ENCODE measurements at places on chromosomes 16 and 17.

- DNase-seq: peak; percentile 21
These were observed 275.3 kb downstream of the PARN start for GRCh38 chr16:14354561-14355351.

DNA sequence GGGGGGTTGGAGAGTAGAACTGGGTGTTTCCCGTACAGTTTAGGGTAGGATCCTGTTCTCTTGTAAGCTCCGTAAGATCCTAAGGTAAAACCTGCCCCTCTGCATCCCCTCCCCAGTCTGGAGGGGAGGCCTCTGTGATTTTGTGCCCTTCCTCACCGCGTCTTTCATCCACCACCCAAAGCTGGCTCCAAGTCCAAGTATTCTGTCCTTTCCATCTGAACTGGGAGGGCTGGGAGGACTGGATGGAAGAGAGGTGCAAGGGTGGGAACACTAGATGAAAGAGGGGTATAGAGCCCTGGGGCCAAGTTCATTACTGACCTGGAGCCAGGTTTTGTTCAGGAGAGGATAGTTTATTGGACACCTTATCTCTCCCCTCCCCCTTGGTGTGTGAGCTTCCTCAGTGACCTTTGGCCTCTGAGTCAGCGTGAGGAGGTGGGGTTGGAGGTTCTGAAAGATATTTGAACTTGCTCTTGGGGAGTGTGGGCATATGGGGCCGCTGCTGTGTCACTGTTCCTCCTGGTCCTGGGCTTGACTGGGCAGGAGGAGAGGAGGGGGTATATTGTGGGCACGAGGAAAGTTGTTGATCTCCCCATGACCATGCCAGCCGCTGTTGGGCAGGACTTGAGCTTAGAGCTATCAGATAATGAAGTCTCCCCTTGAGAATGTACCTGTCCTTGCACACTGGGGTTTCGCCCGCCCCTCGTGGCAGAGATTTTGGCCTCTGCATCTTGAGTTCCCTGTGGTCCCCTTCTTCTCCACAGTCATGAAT lies 1.6 kb downstream of the LASP1 start:
- DNase-seq: peak; percentile 75

- no peak for DNase-seq
These were observed 7.1 kb upstream of the KRT23 start for GRCh38 chr17:40944531-40944930.

DNA sequence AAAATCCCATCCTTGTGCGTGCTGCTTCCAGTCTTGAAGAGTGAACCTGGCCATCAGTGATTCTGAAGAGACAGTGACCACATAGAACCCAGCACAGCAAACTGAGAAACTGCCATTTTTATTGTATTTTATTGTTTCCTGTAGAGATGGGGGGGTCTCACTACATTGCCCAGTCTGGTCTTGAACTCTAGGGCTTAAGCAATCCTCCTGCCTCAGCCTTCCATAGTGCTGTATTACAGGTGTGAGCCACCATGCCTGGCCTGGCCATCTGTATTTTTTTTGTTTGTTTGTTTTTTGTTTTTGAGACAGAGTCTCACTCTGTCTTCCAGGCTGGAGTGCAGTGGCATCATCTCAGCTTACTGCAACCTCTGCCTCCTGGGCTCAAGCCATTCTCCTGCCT lies 13.9 kb downstream of the CENPV start:
- no peak for DNase-seq

- DNase-seq: no peak
These were observed 51.2 kb downstream of the SOX9 start for GRCh38 chr17:72171703-72172667.

DNA sequence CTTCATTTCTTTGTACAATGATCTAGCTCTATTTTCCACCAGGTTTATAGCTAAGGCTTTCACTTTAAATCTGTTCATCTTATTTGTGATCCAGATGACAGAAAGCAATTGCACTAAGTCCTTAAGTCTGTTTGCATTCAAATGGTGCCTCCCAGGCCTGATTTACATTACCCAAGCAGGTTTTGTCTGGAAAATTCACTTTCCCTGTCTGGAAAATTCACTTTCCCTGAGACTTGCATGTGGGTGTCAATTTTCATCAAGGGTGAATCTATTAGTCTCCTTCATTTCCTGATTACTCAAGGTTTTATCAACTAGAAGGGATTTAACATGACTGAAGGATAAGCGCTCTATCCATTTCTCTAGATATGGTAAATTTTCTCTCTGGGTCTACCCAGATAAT lies 1480.2 kb upstream of the GOT2 start:
- no peak for DNase-seq

GRCh38 chr17:44159519-44160210 lies 10.8 kb upstream of the ASB16 start:
- DNase-seq: peak; percentile 61

- DNase-seq: no peak
These were observed 175.8 kb downstream of the NPIPB11 start for GRCh38 chr16:29230671-29231096.

Data from CD4-positive, alpha-beta T cell treated with Interleukin-4 for 4 hours (primary cell).